NCI-H460 (cell line): ENCODE measurements at places on chromosomes 5 and 9. TPM values are rescaled to one million over a fixed set of nuclear protein-coding genes. Genes with fewer than 3 reads are reported as not detected.

- no peak for DNase-seq
These were observed 61.0 kb downstream of the SNX30 start for GRCh38 chr9:112811518-112811917.

TSC1 gene
- 30.6 and 34.1 TPM in 2 replicates for total RNA-seq

DNA sequence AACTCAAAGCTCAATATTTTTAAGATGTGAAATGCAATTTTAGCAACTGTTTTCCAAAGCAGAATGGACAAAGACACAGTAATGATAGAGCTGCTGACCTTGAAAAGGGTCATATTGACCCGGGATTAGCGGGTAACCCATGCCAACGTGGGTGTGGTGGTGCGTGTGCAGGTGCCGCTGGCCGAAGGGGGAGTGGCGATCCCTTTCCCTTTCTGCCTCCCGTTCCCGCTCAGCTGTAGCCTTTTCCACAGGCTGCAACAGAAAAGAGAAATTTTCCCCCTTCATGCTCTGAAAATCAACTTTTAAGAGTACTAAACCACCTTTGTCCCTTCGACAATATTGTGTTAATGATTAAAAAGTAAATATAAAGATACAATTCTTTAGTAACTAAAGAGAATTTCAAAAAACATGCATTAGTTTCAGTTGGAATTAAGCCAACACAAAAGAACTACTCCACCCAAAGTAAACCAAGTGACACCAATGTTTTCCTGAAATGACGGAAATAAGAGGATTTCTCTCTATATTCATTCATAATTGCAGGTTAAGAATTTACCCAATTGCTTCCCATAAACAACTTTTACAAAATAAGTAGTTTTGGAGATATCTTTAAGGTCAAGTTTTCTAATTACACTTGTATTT lies 105.2 kb downstream of the ZNF608 start:
- DNase-seq, result no peak

GRCh38 chr9:122382901-122383850 lies 12.4 kb downstream of the PTGS1 start:
- no peak for DNase-seq

DNA sequence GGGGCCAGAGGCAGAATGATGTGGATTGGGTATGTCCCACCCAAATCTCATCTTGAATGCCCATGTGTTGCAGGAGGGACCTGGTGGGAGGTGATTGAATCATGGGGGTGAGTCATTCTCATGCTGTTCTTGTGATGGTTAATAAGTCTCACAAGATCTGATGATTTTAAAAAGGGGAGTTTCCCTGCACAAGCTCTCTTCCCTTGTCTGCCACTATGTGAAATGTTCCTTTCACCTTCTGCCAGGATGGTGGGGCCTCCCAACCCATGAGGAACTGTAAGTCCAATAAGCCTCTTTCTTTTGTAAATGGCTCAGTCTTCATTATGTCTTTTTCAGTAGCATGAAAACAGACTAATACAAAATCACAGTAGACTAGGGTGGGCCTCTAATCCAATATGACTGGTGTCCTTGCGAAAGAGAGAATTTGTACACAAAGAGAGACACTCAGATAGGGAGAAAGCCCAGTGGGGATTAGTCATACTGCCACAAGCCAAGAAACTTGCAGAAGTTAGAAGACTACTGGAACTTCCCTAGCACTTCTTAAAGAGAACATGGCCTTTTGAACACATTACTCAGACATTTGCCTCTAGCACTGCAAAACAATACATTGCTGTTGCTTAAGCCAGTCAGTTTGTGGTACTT lies 68.4 kb downstream of the ANXA1 start:
- DNase-seq, result no peak

HCN1 gene
- total RNA-seq, result not detected in 2 replicates

DOK3 gene
- total RNA-seq, result 0.61 and 1.2 TPM in 2 replicates

DNA sequence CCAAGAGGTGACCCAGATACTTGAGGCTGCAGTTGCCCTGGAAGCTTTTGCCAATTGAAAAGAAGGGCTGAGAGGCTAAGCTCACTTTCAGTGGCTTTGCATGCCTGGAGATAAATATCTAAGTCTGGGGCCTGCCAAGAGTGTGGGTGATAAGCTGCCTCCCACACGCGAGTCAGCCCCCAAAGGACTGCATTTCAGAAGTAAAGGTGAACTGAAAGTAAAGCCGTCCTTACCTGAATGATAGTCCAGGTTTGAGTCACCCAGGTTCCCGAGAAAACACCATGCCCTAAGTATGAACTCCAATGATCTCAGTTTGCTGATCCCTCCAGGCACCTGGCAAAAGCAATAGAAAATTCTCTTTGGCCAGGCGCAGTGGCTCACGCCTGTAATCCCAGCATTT lies 22.5 kb upstream of the N4BP3 start:
- no peak for DNase-seq

DIAPH1 gene
- total RNA-seq, result 24.2 and 26.0 TPM in 2 replicates

PCDHGA9 gene
- 0.92 and 1.6 TPM in 2 replicates for total RNA-seq

DNA sequence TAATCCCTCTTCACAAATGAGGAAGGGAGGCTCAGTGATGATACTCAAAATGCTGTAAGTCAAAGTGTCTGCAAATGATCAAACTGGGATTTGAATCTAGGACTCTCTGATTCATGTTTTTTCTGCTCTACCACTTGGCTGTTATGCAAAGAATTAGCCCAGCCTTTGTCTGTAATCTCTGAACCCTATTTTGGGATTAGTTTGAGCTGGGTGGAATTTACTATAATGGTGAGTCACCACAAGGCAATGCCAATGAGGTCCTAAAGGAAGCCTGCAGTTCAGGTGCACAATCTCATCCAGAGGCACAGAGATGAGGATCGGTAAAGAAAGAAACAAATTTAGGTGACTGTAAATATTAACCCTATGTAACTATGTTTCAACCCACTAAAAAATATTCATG lies 29.2 kb downstream of the RFK start:
- DNase-seq, result no peak

DNA sequence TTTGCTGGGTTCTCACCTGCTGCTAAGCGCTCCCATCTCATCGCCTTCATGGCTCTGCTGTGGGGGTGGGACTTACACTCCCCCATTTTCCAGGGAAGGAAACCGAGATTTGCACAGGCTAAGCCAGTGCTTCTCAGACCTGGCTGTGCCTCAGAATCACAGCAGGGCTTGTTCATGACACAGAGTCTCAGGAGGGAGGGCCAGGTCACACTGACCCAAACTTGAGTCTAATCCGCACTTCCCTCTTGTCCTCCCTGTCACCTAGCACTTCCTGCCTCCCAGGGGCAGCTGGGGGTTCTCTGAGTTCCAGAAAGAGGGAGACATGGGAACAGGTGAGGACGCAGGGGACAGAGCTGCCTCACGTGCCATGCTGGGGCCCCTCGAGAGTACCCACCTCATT lies 15.6 kb upstream of the IER5L start:
- no peak for DNase-seq

DNA sequence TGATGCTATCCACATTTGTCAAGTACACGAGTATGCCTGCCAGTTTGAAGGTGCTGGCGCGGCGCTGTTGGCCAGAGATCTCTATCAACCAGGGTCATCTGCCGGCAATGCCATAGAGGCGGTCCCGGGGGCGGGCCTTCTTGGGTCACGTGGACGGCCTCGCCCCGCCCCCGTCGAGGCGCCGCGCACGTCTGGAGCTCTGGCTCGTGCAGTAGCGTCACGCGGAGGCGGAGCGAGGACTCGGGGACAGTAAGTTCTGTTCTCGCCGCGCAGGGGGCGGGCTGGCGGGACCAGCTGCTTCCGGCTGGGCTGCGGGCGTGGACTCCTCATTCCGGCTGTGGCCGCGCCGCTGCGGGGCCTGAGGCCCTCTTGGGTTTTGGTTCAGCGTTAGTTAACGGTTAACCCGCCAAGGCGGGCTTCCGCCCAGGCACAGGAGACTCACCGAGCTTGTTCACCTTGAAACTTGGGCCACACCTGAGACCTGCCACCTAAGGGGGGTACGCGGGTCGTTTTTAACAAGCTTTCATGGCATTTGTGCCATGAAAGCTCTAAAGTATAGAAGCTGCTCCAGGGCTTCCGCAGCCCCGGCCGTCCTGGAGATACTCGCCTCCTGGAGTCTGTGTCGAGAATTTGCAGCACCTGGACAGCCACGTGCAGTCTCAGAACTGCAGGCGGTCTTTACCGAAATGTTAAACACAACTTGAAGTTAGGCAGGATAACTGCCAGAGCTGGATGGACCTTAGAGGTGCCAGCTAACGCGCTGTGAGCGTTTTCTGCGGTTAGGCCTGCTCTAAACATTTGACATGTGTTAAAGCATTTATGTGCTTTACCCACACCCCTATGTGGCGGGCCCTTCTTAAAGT lies at the start of gene RFESD:
RFESD (plus strand) TSS at position 209 of the 863 bp plus-strand sequence. CDS start 5,495 bp downstream, outside the sequence.
- peak; percentile 97 for DNase-seq

PRRX2 gene
- total RNA-seq, result 5.1 and 9.1 TPM in 2 replicates

DNA sequence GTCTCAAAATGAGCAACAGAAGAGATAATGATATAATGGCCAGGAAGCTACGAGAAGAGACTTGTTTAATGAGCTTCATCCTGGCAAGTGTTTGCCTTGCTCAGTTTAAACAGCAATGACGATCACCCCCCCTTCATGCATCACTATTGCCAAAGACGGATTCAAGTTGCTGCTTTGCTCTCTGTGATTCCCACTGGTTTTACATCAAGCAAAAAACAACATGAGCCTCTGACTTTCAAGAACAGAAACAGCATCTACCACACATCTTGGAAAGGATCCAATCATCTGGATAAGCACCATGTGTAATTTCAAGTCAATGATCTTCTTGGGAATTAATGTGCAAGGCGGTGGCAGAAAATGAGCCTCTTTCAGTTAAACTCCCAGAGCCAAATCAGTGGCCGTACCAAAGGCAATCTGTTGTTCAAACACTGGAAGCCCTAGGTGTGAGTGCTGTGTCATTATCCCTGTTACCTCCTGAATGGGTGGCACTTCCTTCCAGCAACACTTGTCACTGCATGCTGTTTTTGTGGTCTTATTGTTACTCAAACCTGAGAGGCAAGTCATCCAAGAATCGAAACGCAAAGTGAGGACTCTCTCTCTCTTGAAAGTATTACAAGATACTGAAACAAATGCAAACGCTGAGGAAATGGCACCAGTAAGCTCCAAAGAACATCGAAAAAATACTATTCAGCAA lies 72.8 kb downstream of the MED27 start:
- no peak for DNase-seq

FOXD4L4 gene
- 0.07 TPM in 1 of 2 replicates, not detected in the other for total RNA-seq

LRRC19 gene
- not detected in 2 replicates for total RNA-seq

DNA sequence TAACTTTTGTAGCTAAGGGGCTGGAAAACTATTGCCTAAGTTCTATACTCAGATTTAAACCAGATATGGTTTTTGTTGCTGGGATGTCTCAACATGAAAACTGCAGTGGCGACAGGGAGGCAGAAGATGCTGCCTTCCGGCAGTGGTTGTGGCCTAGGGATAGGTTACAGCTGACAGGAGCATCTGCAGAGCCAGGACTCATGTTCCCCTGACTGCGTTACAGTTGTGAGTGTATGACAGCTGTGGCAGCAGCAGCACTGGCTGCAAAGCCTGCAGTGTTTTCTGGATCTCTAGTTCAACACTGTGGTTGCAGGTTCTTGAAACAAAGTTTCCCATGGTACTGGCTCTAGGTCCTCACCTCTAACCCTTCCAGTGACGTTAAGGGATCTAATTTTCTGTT lies 498.8 kb upstream of the CDH18 start:
- DNase-seq, result no peak

- DNase-seq, result no peak
These were observed 24.4 kb downstream of the SKIC3 start for GRCh38 chr5:95530416-95530815.

GRCh38 chr5:135208555-135208902 lies 174.5 kb upstream of the PITX1 start:
- DNase-seq, result no peak

RAB3C gene
- total RNA-seq, result 27.7 and 35.7 TPM in 2 replicates
